Lung (tissue), 17 donors: ENCODE measurements at places on chromosomes 1 and 21.

DNA sequence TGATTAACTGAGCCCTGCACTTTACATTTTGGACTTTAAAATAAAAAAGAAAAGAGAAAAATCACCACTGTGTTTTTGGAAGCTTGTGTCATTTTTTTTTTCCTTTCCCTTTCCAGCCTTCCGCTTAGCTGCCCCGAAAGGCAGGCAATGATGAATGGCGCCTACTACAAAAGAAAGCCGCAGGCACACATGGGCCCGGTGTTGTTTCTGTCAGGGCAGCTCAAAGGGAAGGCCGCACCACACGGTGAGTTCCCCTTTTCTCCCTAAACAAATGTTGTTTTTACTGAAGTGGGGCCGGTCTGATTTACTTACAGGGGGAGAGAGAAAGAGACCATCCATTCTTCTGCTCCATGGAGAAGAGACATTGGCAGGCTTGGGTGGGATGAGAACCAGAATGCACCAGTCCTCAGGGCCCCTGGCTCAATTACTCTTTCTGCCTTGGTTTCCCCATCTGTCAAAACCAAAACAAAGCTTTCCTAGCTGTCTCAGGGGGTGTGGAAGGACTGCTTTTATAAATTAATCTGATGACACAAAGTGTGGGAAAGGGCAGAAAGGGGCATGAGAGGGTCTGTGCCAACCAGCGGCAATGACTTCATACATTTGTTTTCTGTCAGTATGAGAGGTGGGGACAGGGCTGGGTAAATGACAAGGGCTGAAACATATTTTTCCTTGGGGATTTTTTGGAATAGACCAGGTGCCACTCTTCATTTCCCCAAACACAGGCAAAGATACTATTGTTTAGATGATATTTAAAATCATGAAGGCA is 91.4 kb upstream of the PLXNA2 start:
- no peak for DNase-seq

DNA sequence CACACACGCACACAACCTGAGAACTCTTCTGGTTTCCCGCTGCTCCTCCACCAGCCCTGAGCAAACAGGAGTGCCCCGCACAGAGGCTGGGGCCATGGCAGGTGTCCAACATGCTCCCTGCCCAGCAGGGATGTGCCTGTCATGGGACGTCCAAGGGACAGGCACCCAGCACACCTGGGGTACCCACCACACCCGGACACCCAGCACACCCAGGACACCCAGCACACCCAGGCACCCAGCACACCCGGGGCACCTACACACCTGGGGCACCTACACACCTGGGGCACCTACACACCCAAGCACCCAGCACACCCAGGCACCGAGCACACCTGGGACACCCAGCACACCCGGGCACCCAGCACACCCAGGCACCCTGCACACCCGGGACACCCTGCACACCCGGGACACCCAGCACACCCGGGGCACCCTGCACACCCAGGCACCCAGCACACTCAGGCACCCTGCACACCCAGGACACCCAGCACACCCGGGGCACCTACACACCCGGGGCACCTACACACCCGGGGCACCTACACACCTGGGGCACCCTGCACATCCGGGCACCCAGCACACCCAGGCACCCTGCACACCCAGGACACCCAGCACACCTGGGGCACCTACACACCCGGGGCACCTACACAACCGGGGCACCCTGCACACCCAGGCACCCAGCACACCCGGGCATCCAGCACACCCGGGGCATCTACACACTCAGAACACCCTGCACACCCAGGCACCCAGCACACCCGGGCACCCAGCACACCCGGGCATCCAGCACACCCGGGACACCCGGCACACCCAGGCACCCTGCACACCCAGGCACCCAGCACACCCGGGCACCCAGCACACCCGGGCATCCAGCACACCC is 37.9 kb downstream of the UBE2G2 start:
- DNase-seq: no peak

GRCh38 chr1:18603212-18603852 is 27.3 kb upstream of the PAX7 start:
- DNase-seq: no peak

DNA sequence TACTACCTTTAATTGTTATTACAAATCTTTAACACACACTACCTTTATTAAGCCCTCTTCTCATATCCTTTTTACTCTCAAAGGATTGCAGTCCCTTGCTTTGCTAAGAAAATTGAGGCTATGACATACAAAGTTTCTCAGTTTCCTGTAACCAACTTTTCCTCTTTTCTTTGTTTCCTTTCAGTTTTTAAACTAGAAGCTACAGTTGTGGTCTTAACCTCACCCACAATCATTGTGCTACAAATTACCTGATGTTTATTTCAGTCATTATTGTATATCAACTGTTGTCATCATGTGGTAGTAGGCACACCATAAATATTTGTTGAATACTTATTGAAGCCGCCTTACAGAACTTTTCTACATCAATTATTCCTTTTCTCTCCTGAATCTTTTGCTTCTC is 51.8 kb downstream of the SLAMF6 start:
- DNase-seq: no peak

DNA sequence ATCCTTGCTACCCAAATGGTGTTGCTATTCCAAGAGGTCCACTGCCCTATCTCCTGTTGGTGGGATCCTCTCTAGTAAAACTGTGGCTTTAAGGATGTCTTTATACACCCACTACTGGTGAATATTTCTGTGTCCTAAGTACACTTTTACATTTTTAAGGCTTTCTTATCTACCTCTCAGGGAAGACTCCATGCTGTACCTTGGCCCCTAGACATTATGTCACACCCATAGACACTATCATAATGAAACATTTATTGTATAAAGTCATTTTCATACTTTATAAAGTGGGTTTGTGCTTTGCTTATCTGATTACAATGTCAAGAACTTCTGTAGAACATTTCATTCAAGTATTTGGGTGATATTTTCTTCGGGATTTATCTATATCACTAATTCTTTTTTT is 270.3 kb upstream of the SNX7 start:
- DNase-seq: no peak

GRCh38 chr1:80365359-80366021 is 1359.0 kb upstream of the ADGRL4 start:
- no peak for DNase-seq
